AG09319 (cell line): ENCODE measurements at places on chromosomes 1 and 21.

- DNase-seq: no peak
These were observed 481.7 kb upstream of the USP24 start for GRCh38 chr1:55696891-55697290.

DNA sequence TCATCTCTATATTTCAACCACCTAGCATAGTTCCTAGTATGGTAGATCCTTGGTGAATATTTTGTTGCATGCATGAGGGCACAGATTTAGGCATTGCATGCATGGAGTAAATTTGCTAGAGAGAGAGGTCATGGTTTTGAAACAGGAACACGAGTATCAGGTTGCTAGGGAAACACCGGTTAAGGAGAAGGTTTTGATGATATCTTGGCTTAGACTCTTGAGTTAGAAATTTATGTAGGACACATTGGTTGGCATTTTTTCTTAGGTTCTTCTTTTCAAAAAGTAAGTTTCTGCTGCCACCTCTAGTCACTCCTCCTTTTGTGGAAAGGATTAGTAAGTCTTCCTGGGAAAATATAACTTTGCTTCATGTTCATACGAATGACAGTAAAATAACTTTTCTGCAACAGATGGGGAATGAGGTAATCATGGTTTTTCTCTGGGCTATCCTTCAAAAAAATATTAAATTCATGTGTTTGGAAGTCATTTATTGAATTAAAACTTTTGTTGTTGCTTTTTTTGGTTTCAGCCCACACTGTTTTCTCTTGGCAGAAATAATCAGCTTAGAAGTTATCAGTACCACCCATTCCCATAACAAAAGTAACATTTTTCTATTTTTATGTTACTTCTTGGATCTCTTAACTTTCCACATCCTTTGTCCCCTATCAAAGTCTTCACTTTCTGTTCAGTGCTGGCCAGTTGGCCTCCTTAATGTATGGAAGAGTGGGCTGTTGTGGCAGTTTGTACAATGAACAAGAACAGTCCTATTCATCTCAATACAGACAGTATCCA is 97.3 kb downstream of the PLA2G4A start:
- DNase-seq: peak; percentile 38

DNA sequence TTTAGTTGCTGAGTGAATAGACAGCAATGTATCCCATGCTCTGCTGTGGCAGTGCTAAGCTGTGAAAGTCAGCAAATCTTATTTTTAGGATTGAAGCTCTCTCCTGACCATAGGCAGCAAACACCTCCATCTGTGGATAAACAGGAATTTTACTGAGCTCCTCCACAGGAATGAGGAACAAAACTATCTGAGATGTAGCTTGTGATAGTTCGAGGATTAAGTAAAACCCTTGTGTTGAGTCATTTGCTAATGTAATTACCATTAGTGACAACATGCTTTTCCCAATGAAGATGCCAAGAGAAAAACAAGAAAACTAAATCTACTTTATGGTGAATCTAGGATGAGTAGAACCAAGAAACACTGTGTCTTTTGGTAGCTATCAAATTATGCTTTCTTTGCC is 122.7 kb downstream of the CLEC20A start:
- DNase-seq: no peak

GRCh38 chr1:218347723-218348627 is 2.8 kb downstream of the TGFB2 start:
- DNase-seq: no peak
